Hepatocyte (in vitro differentiated cells): ENCODE measurements at places on chromosomes 7 and 10. TPM values are rescaled to one million over a fixed set of nuclear protein-coding genes. Genes with fewer than 3 reads are reported as not detected.

HOXA5 gene
- total RNA-seq = 0.08 and 0.70 TPM in 2 replicates

DNA sequence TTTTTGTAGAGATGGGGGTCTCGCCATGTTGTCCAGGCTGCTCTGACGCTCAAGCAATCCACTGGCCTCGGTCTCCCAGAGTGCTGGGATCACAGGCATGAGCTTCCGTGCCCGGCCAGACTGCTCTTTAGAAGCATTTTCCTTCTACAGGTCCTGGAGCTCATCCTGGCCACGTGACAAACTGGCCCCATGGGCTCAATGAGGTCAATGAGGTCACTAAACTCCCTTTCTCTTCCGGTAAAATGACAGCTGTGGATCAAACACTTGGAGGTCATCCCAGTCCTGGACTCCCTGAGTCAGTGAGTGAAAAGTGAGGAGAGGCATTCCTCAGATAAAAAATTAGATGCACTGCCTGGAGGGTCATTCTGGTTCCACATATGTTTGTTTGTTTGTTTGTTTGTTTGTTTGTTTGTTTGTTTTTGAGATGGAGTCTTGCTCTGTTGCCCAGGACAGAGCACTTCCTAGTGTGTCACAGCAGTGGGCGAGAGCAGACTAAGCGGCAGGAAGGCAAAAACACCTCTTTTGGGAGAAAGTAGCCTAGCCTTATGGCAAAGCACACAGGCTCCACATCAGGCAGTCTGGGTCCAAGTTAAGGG is 134.9 kb downstream of the TNS3 start:
- DNase-seq = no peak

PGAM2 gene
- total RNA-seq = 0.73 TPM in 1 of 2 replicates, not detected in the other

GRCh38 chr10:33309406-33309805 is 25.1 kb downstream of the NRP1 start:
- DNase-seq = no peak

OR2A42 gene
- total RNA-seq = 0.10 TPM in 1 of 2 replicates, not detected in the other

DNA sequence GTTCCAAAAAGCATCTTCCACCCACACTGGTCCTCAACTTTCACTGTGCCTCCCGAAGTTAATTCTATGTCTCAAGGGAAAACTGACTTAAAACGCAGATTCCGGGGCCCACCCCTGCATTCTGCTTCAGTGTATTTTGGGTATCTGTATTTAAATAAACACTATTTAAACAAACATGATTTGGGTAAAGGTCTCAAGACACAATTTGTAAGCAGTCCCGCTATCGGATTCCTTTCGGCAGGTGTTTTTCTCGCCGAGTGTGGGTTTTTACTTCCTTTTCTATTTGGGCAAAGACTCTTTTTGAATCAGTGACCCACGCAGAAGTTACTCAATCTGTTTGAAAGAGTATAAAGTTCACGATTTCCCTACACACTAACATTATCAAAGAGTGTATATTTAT is 1.2 kb downstream of the PDIA4 start:
- no peak for DNase-seq

GIMAP7 gene
- total RNA-seq = 0.12 and 0.33 TPM in 2 replicates

DNA sequence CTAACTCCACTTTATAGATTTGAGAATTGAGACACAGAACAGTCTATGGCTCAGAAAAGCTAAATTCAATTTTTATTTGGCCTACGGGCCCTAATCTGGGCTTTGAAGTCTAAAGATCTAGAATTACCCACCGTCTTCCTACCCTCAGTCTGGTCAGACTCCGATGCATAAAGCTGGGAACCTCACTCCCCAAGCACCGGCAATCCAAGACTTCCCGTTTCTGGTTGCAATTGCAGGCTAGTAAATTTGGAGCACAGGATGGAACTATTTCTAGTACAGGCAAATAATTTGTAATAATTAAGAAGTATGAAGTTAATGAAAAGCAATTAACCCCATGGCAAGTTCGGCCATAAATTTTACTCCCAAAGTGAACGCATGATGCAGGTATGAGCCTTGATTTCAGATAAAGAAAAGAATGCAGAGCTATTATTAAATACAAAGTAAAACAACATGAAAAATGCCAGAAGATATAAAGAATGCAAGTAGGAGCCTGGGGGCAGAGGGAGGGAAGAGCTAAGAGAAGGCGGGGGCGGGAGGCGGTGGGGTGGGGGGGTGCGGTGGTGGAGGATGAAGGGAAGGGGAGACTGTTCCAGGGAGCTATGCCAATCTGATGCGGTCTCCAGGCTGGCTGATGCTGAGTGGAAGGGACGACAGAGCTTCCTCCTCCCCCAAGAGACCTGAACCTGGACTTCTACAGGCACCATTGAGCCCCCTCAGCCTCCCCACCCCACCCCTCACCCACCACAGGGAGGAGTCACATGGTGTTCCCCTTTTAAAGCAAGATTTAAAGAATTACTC is 45.1 kb downstream of the BPGM start:
- DNase-seq = peak; percentile 42

- DNase-seq = peak; percentile 47
Observed at GRCh38 chr10:99303899-99304861, 25.0 kb upstream of the CNNM1 start.

TBC1D12 gene
- 15.6 and 26.1 TPM in 2 replicates for total RNA-seq

DNA sequence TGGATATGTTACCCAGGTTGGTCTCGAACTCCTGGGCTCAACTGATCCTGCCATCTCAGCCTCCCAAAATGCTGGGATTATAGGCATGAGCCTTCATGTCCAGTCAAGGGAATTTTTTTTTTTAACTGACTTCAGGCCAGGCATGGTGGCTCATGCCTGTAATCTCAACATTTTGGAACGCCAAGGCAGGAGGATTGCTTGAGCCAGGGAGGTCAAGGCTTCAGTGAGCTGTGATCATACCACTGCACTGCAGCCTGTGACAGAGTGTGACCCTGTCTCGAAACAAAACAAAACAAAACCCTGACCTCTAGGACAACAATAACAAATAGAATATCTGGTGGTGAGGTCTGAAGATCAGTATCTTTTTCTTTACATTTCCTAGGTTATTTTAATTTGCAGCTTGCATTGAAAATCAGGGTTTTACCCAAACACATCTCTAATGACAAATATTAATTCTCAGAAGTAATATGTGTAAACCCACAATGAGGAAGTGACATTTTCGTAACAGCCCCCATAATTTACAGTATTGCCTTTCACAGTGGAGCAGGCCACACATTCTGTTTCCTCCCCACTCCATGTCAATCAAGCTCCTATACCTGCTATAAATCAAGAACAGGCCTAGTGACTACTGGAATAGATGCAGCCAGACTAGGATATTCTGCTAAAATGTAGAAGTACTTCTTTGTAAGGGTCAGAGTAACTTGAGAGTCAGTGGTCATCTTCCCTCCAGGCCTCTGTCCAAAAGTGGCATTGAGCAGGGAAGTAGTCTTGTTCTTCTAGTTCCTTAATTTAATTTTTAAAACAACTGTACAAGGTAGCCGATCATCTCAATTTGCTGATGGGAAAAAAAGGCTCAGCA is 43.3 kb upstream of the ECHDC3 start:
- no peak for DNase-seq

- peak; percentile 27 for DNase-seq
Observed at GRCh38 chr7:140238778-140239652, 62.2 kb upstream of the KDM7A start.

GRCh38 chr10:114593240-114593792 is 64.8 kb downstream of the ABLIM1 start:
- DNase-seq = peak; percentile 30
